Stimulated activated CD4-positive, alpha-beta T cell treated with anti-CD3 and anti-CD28 coated beads, Interleukin-4, amount 100 ng/mL, for 4 hours (primary cell): ENCODE measurements at places on chromosomes 7 and 10.

GRCh38 chr7:135001390-135002165 lies 15.3 kb downstream of the AGBL3 start:
- no peak for DNase-seq

DNA sequence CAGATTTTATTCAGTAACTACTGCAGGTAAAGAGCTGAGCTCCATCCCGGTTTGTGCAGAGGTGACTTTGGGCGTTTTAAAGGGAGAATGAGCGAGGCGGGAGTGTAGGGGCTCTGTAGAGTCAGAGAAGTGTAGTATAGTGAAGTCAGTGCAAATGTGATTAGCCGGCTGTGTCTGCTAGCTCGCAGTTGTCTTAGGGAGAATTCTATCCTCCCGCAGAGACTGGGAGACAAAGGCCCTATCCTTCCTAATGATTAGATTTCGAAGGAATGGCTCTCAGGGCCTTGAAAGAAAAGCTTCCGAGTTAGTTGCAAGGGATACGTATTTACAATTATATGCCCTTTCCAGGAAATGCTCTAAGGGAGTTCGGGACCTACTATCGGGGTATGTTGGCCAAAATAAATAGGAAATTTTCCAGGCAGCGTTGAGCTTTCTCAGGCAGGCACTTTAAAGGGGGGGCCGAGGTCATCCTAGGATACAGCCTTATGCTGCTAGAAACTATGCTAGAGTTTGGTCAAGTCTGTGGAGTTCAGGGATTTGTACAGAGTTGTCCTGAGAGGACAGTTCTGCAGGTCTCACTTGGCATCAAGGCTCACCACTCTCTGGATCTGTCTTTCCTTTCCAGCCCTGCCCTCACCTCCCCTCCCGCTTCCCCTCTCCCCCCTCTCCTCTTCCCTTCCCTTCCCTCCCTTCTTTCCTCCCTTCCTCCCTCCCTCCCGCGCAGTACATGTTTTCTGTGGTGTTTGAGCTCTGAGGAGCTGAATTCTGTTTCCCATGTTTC lies 825 bp downstream of the MRPL32 start:
- no peak for DNase-seq

- DNase-seq, result no peak
These were observed 162.2 kb upstream of the FAM3C start for GRCh38 chr7:121558288-121558687.

- DNase-seq, result no peak
These were observed 76.2 kb upstream of the KIF5B start for GRCh38 chr10:32132357-32132946.

- DNase-seq, result no peak
These were observed 24.1 kb upstream of the MET start for GRCh38 chr7:116647861-116648260.

DNA sequence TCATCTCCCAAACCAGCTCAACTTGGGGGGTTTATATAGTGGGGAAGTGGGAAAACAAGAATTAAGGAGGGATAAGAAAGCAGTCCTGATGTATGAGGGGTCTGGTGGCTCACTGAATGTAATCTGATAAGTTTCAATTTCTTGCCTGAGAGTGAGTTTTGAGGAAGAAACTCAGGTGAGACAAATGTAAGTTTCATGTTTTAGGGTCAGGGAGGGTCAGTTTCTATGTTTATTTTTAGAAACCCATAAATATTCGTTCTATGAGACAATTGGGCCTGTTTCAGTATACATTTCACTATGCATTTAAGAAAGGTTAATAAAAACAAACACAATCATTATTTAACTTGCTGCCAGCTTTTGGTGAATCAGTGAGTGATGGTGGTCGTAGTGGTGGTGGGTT lies 128.0 kb upstream of the MBL2 start:
- no peak for DNase-seq

- no peak for DNase-seq
These were observed 206.1 kb downstream of the CHRM2 start for GRCh38 chr7:137074391-137075030.

DNA sequence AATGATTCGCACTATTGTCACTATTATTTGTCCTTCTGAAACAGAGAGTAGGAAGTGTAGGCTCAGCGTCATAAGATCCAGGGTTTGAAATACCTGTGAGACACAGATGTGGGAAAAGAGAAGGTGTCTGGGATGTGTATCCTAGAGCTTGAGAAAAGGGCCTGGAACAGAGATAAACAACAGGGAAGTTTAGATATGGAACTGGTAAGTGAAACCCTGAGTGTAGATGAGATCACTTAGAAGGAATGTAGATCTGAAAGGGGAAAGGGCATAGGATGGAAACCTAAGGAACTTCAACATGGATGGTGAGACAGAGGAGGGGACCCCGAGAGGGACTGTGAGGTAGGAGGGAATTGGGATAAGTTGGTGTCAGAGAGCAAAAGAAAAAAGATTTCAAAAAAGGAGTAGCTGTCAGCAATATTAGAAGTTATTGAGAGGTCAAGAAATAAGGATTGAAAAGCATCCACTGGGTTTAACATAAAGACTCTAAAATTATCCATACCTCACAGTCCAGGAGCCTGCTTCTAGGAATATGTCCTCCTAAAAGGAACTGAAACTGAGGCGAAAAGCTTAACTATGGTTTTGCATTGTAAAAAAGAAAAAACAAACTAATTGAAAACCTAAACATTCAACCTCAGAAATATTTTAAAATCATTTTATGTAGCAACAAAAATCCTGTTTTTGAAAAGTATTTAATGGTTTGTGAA lies 119.2 kb upstream of the NPVF start:
- no peak for DNase-seq

DNA sequence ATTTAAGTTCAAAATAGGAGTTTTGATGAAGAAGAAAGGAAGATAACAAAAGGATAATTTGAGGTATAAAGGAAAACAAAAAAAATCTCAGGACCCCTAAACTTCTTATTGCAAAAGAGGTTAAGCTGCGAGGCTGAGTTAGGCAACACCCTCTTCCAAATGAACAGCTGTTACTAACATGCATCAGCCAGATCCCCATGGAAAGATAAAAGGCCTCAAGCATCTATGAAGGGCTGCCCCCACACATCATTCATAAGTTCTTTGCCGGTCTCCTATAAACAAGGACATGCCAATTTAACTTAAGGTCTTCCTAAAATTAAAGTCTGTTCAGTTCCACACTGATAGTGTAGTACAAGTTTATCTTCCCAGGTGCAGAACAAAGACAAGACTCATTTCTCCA lies 75.8 kb upstream of the IMMP2L start:
- DNase-seq, result no peak

GRCh38 chr7:77226357-77226839 lies 26.8 kb upstream of the FGL2 start:
- DNase-seq, result no peak

- no peak for DNase-seq
These were observed 14.8 kb downstream of the CHAT start for GRCh38 chr10:49628599-49628998.

GRCh38 chr10:28592953-28593352 lies 60.0 kb downstream of the WAC start:
- DNase-seq, result no peak

- DNase-seq, result no peak
These were observed 27.6 kb downstream of the WDR86 start for GRCh38 chr7:151382079-151382885.

- no peak for DNase-seq
These were observed 6.7 kb upstream of the OTUD1 start for GRCh38 chr10:23432166-23432565.

DNA sequence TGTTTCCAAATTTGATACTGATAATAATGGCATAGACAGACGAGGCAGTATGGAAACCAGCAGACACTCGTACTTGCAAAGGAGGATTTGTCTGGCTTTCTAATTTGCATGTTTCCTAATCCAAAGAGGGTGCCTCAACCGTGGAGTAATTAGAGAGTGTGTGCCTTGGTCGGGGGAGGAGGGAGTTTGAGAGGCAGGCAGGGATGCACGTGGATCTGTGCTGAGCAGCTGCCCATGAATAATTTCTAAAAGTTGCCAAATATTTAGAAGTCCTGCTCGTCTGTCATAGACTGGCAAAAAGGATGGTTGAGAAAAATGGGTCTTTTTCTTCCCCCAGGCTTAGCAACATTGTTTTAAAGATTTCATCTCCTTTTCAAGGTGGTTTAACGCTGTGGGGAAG lies 69.4 kb downstream of the PTPRE start:
- no peak for DNase-seq

GRCh38 chr7:155407799-155408198 lies 50.1 kb upstream of the EN2 start:
- DNase-seq, result no peak

- no peak for DNase-seq
These were observed 61.7 kb upstream of the RAB11FIP2 start for GRCh38 chr10:118108194-118109026.

GRCh38 chr10:30383356-30383755 lies 34.3 kb upstream of the MTPAP start:
- no peak for DNase-seq

DNA sequence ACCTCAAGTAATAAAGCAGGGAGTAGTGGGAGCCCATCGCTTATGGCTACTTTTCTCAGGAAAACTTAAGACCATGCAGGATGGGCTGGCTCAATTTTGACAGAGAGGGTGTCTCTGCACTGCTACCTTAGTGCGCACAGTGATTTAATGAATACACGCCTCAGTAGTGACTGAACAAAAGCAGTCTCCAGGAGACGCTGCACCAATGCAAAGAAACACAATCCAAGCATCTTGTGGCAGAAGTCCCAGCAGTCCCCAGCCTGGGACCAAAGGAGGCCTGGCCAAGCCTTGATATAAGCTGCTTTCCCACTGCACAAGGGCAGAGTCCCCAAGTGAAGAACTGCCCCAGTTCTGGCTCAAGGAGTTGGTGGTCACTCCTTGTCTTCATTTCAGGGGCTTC lies 368.9 kb downstream of the KCNMA1 start:
- no peak for DNase-seq

- no peak for DNase-seq
These were observed 59.9 kb upstream of the DNAJB6 start for GRCh38 chr7:157276731-157277562.

- no peak for DNase-seq
These were observed 413.8 kb upstream of the FOXK1 start for GRCh38 chr7:4268040-4268965.

GRCh38 chr7:78399033-78399769 lies 600.6 kb downstream of the PHTF2 start:
- no peak for DNase-seq

- DNase-seq, result peak; percentile 48
These were observed 95.8 kb downstream of the HIP1 start for GRCh38 chr7:75642810-75643486.

DNA sequence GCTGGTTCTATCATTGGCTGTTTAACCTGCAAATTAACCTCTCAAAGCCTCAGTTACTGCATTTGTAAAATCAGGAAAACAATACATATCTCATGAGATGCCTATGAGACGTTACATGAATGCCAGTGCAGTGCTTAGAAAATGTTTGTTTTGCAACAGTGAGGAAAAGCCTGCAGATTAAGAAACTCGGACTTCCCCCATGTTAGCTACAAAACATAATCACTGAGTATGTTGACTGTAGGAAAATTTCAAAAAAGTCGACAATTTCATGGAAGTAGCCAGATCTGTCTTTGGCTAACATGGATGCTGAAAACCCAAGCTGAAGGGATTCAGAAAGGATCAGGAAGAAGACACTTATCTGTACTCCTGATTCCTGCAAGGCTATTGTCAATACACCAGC lies 121.4 kb downstream of the TRIL start:
- no peak for DNase-seq

DNA sequence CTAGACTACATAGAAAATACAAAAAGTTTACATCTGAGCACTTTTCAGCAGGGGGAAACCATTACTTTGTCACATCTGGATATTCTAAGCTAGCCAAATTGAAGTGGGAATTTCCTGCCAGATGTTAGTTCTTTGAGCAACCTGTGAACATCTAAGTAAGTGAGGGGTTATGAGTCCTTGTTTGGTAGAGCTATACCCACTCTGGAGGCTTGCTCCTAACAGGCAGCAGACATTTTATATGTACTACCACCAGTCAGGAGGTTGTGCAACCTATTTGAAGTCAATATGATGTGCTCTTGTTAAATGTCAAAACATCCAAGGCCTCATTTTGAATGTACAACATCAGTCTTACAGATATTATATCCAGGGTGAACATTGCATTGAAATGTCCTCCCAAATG lies 143.3 kb upstream of the KAT6B start:
- DNase-seq, result no peak

GRCh38 chr7:108419961-108420908 lies 36.0 kb downstream of the NRCAM start:
- DNase-seq, result no peak

DNA sequence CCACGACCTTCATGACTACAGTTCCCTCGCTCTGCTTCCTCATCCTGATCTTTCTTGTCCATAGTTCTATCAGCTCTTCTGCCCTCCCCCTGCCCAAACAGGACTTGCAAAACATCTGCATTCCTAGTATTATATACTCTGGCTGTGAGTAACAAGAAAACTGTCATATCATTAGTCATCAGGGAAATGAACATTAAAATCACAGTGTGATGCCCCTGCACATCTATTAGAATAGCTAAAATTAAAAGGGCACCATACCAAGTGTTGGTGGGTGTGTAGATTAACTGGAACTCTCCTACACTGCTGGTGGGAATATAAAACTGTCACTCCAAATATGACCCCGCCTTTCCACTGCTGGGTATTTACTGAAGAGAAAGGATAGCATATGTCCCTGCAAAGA lies 141.8 kb downstream of the C7orf25 start:
- DNase-seq, result no peak

GRCh38 chr7:142389544-142389943 lies 131.7 kb upstream of the PRSS58 start:
- no peak for DNase-seq
